ENCODE measurements at places on chromosomes 11 and 22.

- peak; percentile 5 for DNase-seq
These were observed 242.0 kb downstream of the TENM4 start for GRCh38 chr11:79198898-79199250.

- DNase-seq: no peak
These were observed 554 bp upstream of the NRIP3 start for GRCh38 chr11:9004183-9004926.

- DNase-seq: no peak
These were observed 8.2 kb downstream of the FGF19 start for GRCh38 chr11:69695581-69695980.

DNA sequence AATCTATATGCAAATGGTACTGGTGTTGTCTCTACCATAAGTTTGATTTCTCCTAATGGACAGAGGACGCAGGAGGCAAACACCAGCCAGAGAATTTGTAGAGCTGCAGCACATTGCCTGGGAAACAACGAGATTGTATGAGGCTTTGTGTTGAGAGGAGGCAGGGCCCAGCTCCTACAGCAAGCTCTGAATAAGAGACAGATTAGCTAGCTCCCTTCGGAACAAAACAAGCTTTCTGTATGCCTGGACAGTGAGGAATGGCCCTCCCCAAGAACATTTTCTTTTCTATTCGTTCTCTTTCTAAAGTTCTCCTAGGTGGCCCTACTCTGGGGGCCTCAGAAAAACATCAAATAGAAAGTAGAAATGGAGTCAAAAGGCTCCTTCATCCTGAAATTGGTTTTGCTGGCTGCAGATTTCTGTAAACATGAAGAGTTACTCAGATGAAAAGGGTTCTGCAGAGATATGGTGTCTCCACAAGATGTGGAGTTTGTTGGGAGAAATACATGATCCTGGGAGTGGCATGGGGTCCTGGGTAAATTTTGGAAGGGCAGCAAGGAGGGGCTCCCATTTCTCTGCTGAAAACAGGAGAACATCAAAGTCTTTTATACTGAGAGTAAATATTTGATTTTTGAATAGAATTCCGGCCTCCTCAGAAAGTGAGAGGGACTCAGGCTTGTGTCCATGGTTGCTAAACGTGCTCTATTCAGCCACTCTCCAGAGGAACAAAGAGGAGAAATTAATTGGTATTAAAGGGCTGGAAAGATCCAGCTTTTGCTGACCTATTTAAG is 6.8 kb upstream of the HEPACAM start:
- DNase-seq: no peak

DNA sequence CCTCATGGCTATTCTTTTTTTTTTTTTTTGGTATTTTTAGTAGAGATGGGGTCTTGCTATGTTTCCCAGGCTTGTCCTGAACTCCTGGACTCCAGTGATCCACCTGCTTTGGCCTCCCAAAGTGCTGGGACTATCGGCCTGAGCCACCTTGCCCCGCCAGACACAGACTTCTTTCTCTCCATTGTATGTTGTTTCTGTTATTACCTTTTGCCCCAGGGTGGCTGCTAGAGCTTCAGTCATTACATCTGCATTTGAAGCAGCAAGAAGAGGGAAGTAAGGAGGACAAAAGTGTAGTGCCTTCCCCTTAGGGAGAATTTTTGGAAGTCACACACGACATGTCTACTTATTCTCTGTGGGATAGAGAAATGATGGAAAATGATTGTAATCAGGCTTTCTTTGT is 10.1 kb upstream of the OSBP start:
- DNase-seq: no peak

DNA sequence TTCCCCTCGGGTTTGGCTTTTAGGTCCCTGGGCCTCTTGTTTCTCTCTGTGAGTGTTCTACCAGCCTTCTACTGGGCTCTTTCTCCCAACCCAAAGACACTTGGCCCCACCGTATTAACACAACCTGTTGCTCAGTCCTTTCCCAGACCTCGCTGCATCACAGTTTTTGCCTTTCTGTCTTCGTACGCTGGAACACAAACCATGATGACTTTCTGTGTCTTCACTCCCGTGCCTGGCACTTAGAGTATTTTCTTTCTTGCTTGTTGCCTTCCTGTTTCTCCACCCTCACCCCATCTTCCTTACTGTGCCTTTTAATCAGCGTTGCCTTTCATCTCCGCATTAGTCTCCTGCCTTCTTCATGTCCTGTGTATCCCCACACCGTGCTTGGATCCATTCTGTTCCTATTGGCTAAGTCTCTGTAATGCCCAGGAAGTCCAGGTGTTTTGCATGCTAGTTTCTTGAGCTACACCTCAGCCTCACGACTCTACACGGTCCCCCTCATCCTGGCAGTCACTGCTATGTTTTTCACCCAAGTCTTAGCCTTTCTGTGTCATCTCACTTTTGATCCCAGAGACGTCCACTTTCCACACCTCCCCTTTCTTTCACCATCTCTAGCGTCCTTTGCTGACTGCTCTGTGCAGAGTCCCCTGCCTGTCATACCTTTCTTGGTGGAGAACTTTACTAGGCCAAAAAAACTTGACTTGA is 1.6 kb downstream of the MARK2 start:
- DNase-seq: peak; percentile 13

All from EL (cell line).